ENCODE measurements at places on chromosomes 6 and 20.

GRCh38 chr20:42097741-42098140, 479.6 kb upstream of the CHD6 start:
- no peak for DNase-seq

DNA sequence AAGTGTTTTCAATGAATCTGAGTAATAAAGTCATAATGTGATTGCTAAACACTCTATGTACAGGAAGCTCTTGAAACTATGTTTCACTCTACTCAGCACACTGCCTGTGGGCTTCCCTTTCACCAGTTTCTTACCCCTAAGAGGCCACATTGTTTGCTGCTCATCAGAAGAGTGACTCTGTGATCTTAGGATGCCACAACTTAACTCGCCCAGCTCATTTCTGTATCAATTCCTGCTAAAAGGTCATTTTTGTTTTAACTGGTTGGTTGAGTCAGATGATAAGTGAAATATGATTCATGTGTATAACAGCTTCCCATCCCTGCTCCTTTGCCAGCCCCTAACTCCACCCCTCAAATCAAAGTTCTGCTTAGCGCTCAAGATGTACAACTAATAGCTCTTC, 9.8 kb upstream of the NDUFAF4 start:
- no peak for DNase-seq

- DNase-seq, result no peak
These were observed 197.7 kb downstream of the FAXC start for GRCh38 chr6:99151634-99152346.

DNA sequence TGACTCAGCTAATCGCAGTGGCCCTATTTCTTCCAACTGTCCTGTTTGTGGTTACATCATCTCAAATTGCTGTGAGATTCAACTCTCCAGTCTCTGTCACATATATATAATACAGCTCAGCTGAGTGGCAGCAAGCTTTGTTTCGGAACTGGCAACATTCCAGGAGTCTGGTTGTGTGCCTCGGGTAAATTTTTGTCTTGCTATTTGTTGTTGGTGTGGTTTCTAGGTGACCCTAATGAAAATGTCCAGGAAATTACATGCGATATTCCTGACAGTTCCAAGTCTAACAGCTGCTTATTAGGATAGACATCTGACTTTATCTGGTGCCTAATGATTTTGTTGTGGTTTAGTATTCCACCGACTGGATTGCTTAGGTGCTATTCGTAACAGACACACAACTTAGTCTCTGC, 581.8 kb downstream of the CD109 start:
- DNase-seq, result no peak
